ENCODE measurements at places on chromosomes 1 and 21. TPM values are rescaled to one million over a fixed set of nuclear protein-coding genes. Genes with fewer than 3 reads are reported as not detected.

DNA sequence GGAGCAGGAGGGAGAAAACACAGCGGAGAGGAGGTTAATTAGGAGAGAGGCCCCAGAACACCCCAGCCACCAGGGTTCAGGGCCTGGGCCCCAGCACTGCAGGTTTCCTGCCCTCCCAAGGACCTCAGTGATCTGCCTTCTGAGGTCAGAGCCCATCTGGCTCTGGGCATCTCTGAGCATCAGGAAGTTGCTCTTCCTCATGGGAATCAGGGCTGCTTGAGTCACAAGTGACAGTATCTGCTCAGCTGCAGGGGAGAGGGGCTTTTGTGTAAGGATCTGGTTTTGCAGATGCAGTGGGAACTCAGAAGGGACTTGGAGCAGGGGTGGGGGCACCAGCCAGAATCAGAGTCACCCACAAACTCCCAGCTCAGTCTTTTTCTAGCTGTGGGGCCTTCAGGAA lies 472.1 kb downstream of the PTPRU start:
- peak; percentile 16 for DNase-seq

DNA sequence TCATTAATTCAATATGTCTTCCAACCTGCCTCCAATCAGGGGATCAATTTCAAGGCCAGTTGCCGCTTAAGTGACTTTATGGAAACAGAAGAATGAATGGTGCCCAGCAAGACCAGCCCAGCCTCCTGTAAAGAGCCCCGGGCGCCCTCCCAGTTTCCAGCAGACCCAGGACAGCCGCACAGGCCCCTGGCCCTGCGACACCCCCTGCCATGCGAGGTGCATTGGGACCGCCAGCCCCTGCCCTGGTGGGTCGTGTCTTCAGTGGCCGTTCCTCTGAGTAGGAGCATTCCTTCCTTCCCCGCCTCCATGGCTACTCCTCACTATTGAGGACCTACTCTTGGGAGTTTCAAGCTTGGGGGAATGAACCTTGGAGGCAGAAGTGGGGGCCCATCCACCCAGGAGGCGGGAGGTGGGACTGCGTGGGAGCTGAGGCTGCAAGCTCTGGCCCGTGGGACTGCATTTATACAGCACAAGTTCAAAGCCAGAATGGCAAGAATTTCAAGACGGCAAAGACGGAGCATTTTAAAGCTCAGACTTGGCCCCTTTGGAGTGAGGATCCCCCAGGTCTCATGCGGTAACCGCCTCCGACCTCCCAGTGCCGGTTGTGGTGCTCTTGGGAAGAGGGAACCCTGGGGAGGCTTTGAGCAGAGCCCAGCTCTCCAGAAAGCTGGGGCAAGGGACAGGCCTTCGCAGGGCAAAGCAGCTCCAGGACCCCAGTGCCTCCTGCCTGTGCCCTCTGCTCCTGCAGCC lies 73.1 kb upstream of the ACTRT2 start:
- DNase-seq: no peak

GRCh38 chr1:4328402-4329071 lies 325.9 kb upstream of the AJAP1 start:
- no peak for DNase-seq

GRCh38 chr1:237235091-237235490 lies 193.1 kb downstream of the RYR2 start:
- DNase-seq: no peak

DNA sequence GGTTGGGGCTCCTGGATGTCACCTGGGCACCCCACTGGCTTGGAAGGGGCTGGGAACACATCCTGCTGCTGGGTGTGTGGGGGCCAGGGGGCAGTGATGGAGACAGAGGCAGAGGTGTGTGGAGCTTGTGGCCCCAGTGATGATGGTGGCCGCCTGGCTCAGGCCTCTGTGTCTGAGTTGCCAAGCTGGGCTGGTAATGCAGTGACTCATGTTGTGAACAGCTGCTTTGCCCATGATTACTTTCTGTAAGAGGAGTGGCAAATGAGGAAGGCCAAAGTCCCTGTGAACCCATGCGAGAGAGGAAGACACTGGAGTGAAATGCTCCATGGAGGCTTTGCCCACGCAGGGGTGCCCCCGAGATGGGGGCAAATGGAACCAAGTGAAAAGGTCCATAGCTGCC lies 86.8 kb downstream of the KCNJ6 start:
- peak; percentile 7 for DNase-seq

GRCh38 chr1:6603238-6603914 lies 707 bp upstream of the KLHL21 start:
- DNase-seq: peak; percentile 88

GRCh38 chr1:229326601-229327000 lies 16.2 kb downstream of the CCSAP start:
- no peak for DNase-seq

- DNase-seq: peak; percentile 79
Measured at GRCh38 chr1:59674595-59674994, 140.2 kb upstream of the HOOK1 start.

- DNase-seq: no peak
Measured at GRCh38 chr1:84086189-84086588, 57.9 kb upstream of the PRKACB start.

DNA sequence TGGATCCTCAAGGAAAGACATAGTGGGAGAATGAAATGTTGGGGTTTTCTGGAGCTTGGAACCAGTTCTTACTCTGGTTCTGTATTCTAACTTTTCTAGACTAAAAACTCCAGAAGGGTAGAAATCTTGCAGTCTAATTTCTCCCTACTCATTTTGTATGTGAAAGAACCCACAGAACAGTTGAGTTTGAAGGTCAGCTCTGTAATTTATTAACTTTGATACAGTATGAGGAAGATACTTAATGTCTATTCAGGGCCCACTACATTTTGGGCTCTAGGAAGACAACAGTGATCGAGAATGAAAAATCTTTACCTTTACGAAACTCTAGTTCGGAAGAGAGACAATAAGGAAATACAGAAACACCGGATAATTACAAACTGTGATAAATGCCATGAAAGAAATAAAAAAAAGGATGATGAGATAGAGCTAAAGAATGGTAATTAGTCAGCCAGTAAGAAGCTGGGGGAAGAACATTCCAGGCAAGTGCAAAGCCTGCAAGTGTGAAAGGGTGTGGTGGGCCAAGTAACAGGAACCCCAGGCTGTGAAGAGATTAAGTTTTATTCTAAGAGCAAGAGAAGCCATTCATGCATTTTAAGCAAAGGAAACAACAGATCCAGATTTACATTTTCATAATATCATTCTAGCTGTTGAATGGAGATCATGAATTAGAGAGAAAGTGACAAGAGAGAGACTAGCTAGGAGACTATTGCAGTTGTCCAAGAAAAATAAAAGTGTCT lies 159.9 kb upstream of the HMCN1 start:
- DNase-seq: no peak

DNA sequence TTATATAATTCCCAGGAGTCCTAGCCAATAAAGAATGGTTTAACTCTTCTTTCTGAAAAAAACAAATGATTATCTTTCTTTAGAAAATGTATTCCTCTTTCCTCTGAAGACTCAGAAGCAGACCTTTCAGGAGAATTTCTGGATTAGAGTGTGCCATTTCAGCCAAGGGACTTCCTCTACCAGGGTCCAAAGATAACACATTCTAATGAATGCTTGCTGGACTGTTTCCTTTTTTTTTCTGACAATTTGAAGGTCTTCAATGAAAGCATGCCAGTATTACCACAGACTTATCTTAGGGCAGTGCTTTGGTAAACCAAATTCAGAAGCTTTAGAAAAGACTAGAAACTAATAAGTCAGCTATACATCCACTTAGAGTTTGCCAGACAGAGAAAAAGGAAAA lies 80.5 kb downstream of the RERE start:
- peak; percentile 45 for DNase-seq

DNA sequence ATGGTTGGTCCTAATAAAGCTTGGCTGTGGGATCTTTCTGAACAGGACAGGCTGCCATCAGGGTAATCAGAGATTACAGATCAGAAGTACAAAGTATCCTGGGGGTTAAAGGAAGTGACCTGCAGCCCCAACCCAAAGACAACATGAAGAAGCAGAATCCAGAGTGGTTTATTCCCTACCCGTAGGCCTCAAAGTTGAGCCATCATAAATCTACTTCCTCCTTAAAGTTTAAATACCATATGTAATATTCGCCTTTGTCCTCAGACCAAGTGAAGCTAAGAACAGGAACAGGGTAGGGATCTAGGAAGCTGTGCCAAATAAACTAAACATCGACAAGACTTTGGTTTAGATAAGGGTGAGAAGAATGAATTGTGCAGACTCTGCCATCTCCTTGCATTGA lies 15.9 kb upstream of the DHX9 start:
- no peak for DNase-seq

- peak; percentile 68 for DNase-seq
Measured at GRCh38 chr1:33268927-33269610, 12.8 kb downstream of the ZNF362 start.

DNA sequence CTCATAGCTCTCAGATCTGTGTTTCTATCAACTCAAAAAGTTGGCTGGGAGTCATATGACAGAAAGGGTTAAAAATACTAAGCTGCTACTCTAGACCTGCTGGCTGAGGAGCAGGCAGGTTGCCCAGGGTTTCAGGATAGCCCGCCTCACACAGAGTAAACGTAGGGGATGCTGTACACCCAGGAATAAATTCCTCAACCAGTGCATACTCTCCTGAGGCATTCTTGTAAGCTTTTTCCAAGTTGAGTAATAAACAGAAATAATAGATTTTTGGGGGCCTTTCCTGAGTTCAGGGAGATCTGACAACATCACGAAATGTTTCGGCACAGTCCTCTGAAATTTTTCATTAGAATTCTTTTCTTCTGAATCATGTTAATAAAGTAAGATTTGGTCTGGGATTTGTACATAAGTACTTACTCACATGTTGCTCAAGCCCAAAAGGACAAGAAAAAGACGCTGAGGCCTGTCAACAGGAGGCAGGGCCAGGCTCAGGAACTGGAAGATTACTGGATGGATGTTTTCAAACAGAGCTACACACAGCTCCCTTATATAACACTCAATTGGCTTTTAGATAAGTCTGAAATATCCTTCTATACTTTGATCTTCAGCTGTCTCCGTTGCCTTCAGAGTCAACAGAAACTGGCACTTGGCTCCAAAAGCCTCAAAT lies 41.0 kb downstream of the TGFBR3 start:
- peak; percentile 98 for DNase-seq

DNA sequence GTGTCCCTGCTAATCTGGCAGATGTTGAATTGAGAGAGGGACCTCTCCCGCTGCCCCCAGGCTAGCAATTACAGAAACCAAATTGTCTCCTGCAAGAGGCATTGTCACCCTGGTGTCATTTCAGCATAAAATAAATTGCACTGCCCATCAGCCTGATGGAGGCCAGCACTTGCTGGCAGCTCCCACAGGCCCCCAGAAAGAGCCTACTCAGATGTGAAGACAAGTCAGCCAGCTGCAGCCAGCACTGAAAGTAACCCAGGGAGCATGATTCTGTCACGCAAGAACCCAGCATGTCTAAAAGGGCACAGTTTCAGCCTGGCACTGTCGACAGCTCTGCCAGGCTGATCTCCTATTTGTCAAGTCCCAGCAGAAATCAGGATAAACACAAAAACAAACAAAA lies 110.3 kb upstream of the CTTNBP2NL start:
- DNase-seq: no peak

DNA sequence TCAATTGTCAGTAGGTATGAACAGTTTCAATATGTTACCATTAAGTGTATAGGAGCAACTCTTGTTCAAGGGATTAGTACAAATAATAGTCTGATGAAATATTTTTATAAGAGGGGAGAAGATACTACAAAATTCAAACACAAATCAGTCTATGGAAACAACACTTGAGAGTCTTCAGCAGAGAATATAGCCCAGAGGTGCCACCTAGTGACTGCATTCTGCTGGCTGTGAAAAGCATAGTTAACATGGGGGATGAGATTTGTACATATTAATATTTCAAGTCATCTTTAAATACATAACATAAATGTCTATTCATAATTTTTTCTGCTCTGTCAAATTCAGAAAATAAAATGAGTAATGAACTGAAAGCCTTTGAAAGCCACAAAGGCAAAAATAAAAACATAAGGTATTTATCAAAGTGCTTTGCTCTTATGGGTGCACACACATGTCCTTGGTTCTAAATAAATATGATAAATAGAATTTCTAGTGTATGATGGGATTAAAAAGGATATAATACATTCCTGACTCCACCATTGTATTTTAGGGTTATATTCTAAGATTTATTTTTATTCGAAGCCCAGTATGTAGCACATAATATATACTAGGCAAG lies 440.9 kb upstream of the ZRANB2 start:
- DNase-seq: peak; percentile 74

DNA sequence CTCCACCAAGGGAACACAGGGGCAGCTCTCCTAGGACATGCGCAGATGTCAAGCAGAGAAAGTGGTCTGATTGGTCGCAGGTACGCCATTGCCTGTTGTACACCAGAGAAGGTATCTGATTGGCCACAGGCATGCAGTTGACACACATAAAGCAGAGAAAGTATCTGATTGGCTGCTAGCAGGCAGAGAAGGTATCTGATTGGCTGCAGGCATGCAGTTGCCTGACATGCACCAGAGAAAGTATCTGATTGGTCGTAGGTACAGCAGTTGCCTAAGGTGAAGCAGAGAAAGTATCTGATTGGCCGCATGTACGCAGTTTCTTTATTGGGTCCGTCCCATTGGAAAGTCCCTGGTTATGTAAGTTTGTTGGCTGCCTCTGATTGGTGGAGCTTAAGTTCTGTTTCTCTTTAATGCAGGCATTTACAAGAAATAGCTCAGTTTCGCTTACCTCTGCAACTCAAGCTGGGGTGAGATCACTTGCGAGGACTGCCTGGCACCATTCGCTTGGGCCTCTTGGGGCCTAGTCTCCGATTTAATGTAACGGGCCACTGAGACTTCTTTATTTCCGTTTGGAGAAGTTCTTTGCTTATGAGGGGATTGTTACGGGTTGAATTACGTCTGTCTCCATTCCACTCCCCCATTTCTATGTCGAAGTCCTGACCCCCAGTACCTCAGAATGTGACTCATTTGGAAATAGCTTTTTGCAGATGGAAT lies 74.2 kb downstream of the SIK1 start:
- peak; percentile 12 for DNase-seq

DNA sequence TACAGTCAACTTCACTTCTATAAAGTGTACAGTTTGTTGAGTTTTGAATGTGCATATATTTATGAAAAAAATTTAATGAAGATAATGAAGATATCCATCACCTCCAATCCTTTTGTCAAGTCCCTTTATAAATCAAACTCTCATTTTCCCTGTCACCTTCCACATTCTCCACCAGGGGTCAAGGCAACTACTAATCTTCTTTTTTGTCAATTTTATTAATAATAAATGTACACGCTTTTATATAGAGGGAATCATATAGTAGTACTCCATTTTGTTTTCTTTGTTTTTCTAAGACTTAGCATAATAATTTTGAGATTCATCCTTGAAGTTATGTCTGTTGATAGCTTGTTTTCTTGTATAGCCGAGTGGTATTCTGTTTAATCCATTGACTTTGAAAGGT lies 1594.2 kb upstream of the PRMT6 start:
- no peak for DNase-seq

The IBA57 gene
- total RNA-seq: 16.9 TPM

The SOAT1 gene
- total RNA-seq: 67.5 TPM

The B4GALT3 gene
- 11.4 TPM for total RNA-seq

The OR2M3 gene
- not detected for total RNA-seq

All from fibroblast of the aortic adventitia (primary cell).